DMS79 (cell line): ENCODE measurements at places on chromosomes 4 and X.

DNA sequence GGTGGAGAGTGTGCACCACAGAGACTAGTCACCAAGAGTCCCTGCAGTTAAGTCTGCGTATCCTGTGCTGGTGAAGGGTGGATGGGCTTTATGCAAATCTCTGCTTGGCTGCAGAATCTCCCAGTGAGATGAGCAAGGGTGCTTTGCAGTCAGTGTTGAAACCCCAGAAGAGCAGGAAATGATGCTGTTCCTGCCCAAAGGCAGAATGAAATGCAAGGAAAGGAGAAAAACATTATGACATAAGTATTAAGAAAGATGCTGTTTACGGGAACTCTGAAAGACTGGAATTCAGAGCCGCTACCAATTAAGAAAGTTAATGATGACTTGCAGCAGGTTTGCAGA, 25.4 kb upstream of the ACSL1 start:
- no peak for DNase-seq

GRCh38 chrX:30010471-30010870, 204.9 kb upstream of the MAGEB2 start:
- no peak for DNase-seq

DNA sequence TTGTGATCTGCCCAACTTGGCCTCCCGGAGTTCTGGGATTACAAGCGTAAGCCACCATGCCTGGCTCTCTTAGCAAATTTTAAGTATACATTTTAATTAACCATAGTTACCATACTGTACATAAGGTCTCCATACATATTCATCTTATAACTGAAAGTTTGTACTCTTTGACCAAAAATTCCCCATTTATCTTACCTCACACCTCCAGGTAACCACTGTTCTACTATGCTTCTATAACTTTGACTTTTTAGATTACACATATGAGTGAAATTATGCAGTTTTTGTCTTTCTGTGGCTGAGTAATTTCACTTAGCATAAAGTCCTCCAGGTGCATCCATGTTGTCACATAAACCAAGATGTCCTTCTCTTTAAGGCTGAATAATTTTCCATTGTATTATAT, 17.4 kb downstream of the C4orf51 start:
- DNase-seq: no peak

GRCh38 chr4:156961196-156962057, 10.2 kb downstream of the PDGFC start:
- no peak for DNase-seq

DNA sequence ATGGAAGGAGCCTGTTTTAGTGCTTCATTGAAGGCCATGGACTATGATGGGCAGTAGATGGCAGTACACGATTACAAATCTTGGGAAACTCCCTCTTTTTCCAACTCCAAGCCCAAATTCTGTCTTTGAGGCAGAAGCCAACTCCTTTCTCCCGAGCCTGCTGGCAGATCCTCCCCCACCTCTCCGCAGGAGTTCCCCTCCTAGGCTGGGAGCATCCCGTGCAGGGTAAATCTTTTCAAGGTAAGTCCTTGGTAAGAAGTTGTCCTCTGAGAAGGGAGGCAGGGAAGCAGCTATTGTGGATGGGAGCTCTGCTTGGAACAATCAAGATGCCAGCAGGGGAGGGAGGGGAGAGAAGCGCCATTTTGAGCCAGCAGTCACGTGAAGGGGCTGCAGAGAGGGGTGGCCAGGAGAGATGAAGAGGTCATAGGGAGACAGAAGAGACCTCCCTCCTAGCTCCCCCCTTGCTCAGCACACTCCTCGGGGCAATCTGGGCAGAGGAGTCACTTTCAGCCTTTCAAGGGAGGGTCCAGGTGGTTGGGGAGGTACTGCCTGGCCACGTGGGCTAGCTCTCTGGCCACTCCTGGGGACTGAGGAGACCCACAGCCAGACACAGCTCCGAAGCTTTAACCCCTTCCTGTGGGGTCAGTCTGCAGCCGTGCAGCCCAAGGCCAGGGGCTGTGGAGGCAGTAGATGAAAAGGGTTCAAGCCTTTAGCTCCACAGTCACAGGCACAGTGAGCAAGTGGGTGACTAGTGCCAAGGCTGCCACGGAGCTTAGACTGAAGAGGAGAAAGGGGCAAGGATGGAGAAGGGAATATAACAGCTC, 9.6 kb downstream of the CC2D2A start:
- peak; percentile 63 for DNase-seq

GRCh38 chr4:87971866-87972265, 3.6 kb upstream of the SPP1 start:
- no peak for DNase-seq

GRCh38 chr4:153228512-153229140, 24.4 kb downstream of the TRIM2 start:
- no peak for DNase-seq

DNA sequence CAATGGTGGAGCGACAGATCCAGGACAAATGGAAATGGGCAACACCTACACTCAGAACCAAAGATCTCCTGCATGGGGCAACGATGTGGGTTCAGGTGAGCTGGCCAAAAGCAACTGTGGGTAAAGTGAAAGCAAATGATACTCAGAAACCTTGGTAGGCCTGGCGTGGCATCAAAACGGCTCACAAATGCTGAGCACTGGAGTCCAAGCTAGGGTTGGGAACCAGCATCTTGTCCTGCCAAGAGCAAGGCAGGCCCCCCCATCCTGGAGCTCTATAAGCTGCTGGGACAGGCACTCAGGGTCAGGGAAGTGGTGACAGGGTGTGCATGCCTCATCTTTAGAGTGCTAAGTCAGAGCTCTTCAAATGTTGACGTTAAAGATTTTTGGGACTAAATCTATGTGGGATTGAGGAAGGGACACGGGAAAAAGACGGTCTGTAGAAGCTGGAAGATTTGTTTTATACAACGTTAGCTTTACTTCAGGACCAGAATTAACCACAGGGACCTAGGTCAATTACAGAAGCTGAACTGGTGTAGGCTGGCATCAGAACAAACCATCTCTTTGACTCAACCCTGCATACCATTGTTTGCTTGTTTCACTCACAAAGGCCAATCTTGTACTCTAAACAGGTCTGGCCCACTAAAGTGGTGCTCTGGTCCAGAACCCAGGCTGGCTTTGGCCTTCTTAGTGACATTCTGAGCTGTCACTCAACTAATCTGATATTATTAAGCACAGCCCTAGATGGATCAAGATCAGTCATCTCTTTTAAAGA, 10.7 kb downstream of the ATP8A1 start:
- DNase-seq: no peak

DNA sequence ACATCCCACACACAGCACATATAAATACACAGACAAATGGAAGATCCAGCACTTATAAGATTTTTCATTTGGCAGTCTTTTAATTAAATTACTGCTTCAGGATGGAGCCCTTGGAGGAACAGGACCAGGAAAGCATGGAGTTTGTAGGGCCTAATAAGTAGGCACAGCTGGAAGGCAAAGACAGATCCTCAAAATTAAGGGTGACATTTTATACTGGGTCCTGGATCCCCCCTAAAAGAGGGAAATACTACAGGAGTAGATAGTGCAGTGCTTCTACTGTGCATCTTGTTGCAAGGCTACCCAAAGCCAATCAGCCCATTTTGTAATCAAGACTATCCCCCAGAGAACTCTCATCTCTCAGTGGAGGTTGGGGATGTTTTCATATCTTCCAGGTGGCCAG, 1860.7 kb upstream of the PCDH10 start:
- no peak for DNase-seq

- no peak for DNase-seq
Observed at GRCh38 chr4:153018684-153019083, 82.6 kb downstream of the FHDC1 start.

GRCh38 chr4:139241086-139241783, 38.8 kb downstream of the MGARP start:
- DNase-seq: no peak
